Coronary artery (tissue), 2 donors: ENCODE measurements at places on chromosomes 3 and 15.

DNA sequence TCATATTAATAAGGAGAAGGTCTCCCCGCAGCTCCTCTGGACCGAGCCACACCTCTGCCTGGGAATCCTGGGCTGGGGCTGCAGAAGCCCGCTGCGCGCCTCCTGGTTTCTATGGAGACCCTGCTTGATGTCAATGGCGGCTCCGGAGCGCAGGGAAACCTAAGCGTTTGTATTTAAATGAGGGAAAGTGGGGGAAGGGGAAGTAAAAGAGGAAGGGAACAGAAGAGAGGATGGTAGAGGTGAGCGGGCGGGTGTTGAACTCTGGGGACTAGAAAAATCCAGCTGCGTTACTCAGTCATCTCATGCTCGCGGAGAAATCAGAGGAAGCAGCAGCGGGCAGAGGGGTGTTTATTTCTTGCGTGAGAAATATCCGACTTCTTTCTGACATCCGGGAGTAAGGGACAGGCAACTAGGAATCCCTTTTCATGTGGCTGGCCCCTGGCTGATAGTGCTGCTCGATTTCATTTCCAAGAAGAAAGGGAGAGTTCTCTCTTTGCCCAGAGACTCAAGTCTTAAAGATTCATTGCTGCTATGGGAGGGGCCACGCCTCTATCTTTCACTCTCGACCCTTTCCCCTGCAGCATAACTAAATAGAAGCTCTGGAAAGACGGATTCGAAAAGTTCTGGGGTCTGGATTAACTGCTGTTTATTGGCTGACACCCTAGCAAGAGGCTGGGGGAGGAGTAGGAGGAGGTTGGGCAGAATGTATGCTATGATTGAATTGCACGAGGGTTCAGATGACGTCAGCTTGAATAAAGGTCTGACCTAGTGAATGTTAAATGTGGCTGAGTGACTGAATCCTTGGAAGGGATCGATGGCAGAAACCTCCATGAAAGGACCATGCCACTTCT, 110.5 kb upstream of the GAP43 start:
- DNase-seq = no peak

GRCh38 chr3:123348471-123349200, 100.3 kb downstream of the ADCY5 start:
- peak; percentile 66 for DNase-seq

DNA sequence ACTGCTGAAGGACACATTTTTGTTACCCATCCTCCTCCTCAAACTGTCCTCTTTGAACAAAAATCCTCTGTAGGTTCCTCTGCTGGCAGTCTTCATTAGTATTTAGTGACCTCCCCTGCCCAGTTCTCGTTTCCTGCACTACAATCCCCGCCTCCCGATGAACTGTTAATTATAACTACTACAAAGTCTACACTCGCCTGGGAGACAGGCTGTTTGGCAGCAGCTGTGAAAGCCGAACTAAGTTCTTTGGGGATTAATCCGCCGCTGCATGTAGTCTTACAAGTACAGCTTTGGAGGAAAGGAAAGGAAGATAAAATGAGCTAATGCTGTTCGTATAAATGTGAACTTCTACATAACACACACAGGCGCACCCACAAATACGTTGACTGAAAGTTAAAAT, 160.0 kb upstream of the WNT5A start:
- DNase-seq = no peak

DNA sequence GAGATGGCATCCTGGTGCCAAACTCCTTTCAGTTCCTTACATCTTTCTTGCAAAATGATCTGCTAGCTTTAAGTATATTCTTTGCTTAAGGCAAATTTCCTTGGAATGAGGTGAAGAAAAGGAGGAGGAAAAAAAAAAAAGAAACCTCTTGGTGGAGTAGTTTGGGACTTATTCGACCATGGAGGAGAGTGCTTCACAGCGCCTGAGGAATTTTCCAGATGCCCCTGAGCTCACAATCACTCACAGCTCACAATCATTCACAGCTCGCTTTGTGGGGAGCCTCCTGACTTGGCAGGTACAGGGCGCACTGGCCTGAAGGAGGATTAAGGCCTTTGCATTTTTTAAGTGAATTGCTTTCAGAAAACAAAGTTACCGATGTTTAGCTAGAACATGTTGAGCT, 53.9 kb downstream of the BOC start:
- no peak for DNase-seq

DNA sequence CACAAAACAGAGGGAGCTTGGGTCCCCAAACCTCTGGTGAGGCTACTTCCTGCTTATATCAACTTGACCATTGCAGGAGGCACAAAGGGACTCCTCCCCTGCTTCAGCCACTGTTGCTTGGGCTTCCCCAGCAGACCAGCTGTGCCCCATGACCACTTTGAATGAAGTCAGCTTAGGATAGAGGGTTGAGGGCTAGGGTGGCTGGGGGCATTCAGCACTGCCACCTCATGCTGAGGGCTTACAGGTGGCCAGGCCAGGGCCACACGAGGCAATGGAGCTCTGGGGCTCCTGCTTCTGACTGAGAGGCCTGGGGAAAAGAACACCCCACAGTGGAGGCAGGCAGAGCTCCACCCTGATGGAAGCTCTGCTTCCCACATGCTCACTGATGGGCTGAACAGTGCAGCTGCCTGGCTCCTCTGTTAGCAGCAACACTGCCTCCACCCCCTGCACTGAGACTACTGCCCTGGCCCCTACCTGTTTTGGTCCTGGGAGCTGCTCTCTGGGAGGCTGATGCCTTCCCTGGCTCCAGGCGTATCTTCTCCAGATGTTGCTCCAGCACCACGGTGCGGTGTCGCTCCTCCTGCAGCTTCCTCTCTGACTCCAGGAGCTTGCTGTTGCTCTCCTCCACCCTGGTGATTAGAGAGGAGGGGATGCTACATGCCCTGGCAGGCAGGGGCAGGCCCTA, 10.2 kb upstream of the HHATL start:
- DNase-seq = peak; percentile 49

- no peak for DNase-seq
These were observed 478.5 kb upstream of the PROK2 start for GRCh38 chr3:72263223-72263990.

DNA sequence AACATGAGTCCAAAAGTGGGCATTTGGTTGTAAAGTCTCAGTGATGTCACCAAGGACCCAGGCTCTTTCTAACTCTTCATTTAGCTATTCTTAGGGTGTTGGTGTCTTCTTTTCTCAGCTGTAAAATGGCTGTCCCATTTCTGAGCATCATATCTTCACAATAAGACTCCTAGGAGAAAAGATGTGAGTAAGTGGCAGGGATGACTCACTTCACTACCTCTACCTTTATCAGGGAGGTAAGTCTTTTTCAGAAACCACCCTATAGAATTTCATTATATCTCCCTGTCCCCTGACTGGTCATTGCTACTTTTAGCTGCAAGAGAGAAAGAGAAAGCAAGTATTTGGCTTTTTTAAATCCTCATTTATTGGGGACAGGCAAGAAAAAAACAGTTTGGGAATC, 300.2 kb upstream of the RBMS3 start:
- DNase-seq = no peak

DNA sequence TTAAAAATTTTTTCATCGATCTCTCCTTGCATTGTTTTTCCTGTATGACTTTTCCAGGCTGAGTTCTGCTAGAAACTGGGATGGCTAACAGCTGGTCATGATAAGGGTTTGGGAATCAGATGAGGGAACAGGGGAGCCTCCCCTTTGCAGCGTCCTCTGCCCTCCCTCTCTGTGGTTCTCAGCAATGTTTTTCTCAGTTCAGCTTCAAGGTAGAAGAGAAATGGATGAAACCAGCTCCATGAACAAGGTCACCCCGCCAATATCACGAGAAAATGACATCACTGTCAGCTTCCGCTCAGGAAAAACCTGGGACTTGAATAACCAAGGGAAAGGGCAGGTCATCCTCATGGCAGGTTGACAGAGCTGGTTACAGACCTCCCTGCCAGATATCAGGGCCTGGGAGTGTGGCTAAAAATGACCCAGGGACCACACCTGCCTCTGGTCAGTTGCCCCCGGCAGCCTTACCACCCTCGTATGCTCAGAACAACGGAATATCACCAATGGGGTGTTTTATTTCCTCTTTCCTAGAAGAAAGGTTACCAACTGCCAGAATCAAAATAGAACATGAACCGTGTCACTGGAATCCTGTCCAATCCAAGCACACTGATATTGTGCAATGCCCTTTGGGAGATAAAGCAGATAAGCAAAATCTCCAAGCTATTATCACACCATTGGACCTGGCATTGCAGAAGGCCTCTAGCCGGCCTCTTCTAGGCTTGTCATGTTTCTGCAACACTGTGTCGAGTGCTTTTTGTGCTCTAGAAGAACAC, 26.1 kb downstream of the LSM3 start:
- DNase-seq = no peak

- no peak for DNase-seq
These were observed 30.2 kb upstream of the IREB2 start for GRCh38 chr15:78407608-78408354.

GRCh38 chr3:149588909-149589308, 68.9 kb downstream of the WWTR1 start:
- no peak for DNase-seq

DNA sequence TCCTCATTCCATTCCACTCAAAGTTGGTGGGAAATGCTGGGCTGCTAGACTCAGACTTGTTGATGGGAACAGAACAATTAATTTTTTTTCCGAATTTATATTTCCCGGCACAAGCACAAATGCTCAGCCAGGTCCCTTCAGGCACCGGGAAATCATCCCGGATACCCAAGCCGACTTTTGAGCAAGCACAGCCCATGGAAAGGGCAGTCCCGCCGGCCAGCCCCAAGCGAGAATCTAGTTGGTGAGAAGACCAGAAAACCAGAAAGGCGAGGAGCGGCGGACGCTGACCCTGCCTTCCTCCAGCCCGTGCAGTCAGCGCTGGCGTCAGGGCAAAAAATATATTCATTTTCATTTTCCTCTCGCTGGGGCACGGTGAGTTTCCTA, 763 bp upstream of the ZIC4 start:
- DNase-seq = peak; percentile 38

DNA sequence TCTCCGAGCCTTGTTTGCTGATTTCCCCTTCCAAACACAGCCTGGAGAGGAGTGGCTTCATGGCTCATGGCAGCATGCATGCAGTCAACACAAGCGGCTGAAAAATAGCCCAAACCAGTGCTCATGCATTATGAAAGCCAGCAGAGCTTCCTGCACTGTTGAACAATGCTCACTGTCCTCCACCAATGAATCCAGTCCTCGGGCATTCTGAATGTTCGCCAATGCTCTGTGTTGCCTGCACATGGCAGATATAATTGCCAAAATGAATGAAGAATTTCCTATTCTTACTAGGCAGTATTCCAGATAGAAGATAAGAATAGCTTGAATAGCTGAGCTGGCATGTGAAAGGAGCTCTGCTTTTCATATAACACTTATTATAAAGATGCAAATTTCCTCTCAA, 252.7 kb downstream of the ROBO1 start:
- no peak for DNase-seq

GRCh38 chr3:55159711-55160110, 231.9 kb upstream of the LRTM1 start:
- DNase-seq = no peak

- no peak for DNase-seq
These were observed 10.1 kb downstream of the COL8A1 start for GRCh38 chr3:99648516-99648915.

GRCh38 chr3:182644013-182644412, 149.3 kb upstream of the ATP11B start:
- no peak for DNase-seq

DNA sequence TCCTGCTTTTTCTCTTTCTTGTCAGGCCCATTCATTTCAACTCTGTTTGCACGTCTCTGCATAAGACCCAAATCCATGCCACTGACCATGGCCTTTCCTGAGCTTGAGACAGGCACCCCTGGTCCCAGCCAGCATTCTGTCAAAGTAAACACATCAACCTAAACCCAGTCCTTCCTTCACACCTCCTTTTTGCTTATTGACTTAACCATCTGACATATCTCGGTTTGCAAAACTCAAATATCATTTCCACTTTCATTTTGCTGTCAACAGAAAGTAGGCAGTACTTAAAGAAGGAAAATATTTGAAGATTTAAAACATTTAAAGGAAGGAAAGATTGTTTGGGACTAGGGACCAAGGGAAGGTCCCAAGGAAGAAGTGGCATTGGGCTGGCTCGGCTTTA, 48.2 kb upstream of the KBTBD8 start:
- DNase-seq = no peak

DNA sequence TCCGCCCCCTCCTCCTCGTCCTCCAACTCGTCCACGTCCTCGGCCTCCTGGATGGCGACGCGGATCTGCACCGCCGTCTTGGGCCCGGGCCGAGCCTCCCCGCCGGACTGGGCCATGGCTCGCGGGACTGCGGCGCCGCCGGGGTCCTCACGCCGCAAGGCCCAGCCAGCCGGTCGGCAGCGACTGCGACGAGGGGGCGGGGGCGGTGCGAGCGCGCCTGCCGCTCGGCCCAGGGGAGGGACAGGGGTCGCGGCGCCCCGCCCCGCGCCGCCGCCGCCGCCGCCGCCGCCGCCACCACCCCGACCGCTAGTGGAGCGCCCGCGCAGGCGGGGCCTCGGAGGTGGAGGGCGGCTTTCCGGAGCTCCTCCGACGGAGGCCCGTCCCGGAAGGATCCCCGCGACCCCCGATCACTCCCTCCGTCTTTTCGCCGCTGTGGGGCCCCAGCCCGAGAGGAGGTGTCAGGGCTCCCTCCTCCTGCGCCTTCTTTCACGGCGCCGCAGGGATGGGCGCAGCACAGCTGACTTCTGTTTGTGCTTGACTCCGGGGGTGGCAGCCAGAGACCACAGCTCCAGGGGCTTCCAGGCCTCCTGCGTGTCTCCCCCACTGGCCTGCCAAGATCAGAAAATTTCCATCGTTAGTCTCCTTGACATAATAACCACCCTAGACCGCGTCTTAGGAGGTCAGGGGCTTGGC, at the start of gene LARP6:
LARP6 (minus strand) TSS at position 185 of the 693 bp plus-strand sequence; CDS start at position 116, 69 bp downstream.
- no peak for DNase-seq

GRCh38 chr15:74626752-74627692, 11.4 kb downstream of the CLK3 start:
- DNase-seq = no peak

- no peak for DNase-seq
These were observed 23.9 kb upstream of the CDCP1 start for GRCh38 chr3:45170096-45170495.

- no peak for DNase-seq
These were observed 10.1 kb downstream of the USP3 start for GRCh38 chr15:63514531-63514943.

DNA sequence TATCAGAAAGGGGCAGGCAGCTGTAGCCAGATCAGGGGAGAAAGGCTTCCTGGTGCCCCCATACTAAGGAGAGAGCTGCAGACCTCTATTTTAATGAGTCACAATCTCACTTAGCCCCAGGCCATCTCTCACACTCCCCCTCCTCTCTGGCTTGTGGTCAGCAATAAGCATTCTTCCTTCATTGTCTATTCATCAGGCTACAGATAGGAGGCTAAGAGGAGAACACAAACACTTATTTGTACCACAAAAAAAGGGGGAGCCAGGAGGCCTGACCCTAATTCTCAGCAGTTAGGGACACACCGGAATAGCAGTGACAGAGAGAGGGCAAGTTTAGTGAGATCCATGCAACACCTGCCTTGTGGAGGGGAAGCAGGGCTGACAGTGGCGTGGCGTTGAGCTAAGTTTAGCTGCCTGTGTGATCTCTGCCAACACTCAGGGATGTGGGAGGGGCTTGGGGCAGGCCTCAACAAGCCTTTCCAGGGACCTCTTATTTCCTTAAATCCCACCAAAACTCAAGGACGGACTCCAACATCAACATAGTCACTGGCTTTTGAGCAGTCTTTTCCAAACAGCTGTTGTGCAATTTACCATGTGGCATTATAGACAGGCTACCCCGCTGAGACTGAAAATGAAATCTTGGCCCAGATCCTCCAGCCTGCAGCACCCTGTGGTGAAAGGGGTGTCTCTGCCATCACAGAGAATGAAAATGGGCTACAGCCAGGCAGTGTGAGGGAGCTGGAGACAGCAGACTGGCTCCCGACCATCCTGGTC, 191.9 kb upstream of the TSC22D2 start:
- DNase-seq = peak; percentile 84

- DNase-seq = no peak
These were observed 219.0 kb downstream of the LSAMP start for GRCh38 chr3:116226266-116226665.
